Activated CD4-positive, CD25-positive, alpha-beta regulatory T cell treated with anti-CD3 and anti-CD28 coated beads, Interleukin-2, amount 50 U/mL, for 16 hours (primary cell): ENCODE measurements at places on chromosomes 1 and 21.

DNA sequence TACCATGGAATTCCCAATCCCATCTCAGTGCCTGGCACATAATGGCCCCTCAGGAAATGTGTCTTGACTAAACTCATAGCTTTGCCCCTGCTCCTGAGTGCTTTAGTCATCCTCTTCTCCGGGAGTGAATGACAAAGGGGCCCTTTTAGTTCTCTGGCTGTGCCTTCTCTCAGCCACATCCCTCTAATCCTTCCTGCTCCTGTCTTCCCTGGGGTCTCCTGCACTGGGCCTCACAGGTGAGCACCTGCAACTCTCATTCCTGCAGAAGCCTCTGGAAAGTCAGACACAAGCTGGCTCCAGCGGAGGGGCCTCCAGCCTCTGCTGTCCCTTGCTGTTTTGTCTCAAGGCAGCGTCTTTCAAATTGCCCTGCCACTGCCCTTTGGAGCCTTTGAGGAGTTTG is 14.0 kb upstream of the ETV3L start:
- DNase-seq, result no peak

GRCh38 chr1:211641942-211642341 is 33.5 kb downstream of the NEK2 start:
- DNase-seq, result no peak

- no peak for DNase-seq
These were observed 51.6 kb upstream of the KCND3 start for GRCh38 chr1:112040891-112041740.

DNA sequence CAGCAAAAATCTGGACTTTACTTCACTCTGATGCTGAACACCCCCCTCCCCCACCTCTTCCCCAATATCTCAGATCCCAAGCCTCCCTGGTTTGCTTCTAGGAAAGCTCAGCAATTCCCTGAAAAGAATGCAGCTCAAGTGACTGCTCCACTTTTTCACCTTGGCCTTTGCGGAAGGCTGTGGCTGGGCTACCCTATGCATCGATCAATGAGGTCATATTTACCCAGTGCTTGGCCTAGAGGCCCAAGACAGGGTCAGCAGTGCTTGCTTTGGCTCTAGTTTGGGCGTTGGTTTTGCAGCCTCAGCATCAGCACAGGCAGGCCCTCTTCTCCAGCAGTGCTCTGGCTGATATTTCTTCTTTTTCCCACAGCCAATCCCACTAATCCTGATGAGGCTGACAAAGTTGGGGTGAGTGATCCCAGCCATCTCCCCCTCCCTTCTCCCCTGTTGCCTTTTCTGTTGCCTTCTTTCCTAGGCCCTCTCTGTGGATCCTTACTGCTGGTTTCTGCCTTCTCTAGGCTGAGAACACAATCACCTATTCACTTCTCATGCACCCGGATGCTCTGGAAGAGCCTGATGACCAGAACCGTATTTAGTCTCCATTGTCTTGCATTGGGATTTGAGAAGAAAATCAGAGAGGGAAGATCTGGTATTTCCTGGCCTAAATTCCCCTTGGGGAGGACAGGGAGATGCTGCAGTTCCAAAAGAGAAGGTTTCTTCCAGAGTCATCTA is 14.2 kb downstream of the FCGR2B start:
- no peak for DNase-seq

GRCh38 chr1:202571719-202572339 is 138.4 kb downstream of the SYT2 start:
- DNase-seq, result no peak

DNA sequence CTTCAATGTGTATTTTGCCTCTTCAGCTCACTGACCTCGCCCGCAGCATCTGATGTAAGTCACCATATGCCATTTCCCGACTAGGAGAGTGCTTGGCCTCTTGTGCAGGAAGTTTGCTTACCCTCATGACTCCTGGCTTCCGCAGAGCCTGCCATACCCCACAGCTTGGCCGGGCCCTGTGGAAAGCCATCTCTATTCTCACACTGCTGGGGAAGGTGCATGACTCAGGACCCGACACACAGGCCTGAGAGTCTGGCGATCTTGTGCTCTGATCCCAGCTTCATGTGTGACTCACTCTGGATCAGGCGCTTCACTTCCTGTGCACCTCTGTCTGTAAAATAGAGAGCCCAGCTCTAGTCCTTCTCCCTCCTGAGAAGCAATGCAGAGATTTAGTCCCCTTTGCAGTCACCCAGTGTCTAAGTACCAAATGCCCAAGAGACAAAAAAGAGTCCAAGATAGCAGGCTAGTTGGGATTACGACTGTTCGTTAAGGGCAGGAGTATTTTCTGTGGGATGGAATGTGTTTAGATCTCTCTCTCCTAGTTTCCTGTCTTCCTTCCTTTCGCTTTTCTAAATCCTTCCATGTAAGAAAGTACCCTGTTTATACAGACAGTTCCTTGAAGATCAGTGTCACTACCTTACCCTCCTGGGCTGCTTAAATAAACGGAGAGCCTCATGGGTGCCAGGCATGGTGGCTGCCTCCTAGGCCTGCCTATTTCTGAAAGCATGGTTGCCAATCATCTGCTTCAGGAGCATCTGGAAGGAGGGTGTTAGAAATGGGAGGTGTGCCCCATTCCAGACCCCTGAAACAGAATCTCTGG is 62.8 kb upstream of the KIF26B start:
- DNase-seq, result no peak

- DNase-seq, result no peak
These were observed 58.9 kb upstream of the NEK2 start for GRCh38 chr1:211734359-211734758.

- no peak for DNase-seq
These were observed 134.2 kb downstream of the TLR5 start for GRCh38 chr1:223008808-223009207.

GRCh38 chr1:58585581-58586151 is 8.6 kb upstream of the TACSTD2 start:
- DNase-seq, result no peak

DNA sequence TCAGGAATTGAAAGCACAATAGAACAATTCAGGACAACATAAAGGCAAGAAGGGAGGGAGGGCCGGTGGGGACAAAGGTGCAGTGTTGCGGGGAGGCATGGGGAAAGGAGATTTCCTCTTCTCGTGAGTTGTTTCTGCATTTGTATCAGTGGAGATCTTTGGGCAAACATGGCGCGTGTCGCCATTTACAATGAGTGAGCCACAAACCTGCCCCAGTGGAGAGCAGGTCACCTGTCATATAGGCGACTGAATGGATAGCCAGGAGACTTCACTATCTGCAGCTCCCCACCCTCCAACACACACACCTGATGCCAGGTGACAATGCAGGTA is 87.7 kb upstream of the SLC45A1 start:
- DNase-seq, result no peak

DNA sequence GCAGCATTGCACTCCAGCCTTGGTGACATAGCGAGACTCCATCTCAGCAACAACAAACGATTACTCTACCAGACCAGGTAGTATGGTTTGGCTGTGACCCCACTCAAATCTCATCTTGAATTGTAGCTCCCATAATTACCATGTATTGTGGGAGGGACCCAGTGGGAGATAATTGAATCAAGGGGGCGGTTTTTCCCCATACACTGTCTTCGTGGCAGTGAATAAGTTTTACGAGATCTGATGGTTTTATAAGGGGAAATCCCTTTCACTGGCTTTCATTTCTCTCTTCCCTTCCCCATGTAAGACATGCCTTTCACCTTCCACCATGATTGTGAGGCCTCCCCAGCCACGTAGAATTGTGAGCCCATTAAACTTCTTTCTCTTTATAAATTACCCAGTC is 66.0 kb downstream of the BACE2 start:
- no peak for DNase-seq

DNA sequence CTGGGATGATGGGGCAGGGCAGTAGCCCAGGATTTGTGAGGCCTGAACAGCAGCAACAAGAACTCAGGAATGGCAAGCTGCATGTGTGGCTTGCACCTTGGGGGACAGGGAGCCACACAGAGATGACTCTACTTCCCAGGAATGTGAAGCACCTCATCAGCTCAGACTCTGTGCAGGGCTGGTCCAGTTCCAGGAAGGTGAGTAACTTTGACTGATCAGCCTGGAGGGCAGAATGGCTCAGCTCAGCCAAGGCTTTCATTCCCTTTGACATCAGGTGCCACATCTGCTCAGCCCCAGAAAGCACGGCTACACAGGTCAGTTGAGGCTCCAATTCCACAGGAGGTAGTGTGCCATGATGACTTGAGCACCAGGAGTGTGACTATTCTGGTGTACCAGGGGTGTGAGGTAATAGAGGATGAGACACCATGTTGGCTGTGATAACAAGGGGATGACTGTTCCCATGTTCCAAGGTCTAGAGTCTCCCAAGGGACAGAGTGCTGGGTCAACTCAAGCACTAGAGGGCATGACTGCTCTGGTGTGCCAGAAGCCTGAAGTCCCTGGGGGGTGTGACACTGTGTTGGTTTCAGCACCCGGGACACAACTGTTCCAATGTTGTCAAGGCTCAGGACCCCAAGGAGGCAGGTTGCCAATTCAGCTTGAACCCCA is 625.8 kb upstream of the ADGRL2 start:
- no peak for DNase-seq

DNA sequence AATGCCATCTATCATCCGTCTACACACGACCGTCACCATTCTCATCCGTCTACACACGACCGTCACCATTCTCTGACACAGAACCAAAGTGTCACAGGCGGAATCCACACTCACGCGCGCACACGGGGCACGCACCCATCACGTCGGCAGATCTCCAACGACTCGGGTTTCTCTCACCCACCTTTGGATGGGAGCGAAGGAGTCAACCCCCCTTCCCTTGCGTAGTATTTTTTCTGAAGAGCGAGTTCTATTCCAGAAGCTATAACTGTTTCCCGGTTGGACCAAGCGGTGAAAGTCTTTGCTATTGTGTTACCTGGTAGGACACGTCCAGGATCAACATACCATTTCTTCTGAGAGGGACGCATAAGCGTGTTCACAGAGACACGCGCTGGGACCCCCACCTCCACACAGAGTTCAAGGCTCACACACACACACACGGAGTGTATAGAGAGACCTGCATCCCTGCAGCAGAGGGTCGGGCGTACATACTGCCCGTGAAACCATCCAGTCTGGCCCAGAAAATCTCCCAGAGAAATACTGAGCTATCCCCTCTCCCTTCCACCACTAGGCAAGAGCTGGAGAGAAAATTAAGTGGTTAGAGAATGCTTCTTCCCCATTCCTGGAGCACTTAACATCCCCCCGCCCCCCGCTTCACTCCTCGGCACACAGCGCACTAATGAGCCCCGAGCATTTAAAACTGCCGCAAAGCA is 741 bp downstream of the DUSP10 start:
- DNase-seq, result no peak

DNA sequence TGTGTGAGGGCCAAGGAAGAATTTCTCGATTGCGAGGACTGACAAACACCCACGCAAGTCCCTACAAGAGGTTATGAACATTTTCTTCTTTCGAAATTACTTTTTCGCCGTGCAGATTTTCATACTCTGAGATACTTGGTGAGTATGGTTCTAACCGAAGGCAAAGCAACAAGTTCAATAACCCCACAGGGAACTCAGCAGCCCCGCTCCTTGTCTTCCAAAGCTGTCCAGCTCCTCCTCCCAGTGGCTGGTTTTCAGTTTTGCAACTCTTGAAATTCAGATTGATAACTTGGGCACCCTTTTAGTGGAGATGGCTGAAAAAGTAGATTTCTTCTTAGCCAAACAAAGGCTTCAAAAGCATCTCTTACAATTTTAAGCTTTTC is 154.4 kb downstream of the SETD4 start:
- DNase-seq, result no peak

DNA sequence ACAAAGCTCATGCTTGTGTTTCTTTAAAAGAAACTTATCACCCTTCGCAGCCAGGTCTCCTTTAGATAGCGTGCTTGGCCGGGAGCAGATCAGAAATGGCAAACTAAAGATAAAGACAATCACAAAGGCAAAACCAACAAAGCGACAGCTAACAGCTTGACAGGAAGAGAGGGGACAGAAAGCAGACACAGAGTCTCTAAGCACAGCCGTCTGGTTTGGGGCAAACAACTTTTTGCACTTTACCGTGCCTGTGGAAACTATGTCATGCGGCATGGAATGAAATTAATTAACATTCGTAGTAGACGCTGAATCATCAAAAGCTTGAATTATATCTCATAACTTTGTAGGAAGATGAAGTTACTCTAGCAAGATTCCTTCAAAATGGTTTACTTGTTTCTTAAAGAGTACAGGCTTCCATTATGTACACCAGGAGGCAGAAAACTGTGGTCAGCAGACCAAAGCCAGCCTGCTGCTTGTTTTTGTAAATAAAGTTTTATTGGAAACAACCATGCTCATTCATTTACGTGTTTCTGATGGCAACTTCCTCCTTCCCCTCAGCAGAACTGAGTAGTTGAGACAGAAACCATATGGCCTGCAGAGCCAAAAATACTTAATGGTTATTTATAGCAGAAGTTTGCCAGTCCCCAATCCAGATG is 183.2 kb downstream of the KIF26B start:
- DNase-seq, result no peak

DNA sequence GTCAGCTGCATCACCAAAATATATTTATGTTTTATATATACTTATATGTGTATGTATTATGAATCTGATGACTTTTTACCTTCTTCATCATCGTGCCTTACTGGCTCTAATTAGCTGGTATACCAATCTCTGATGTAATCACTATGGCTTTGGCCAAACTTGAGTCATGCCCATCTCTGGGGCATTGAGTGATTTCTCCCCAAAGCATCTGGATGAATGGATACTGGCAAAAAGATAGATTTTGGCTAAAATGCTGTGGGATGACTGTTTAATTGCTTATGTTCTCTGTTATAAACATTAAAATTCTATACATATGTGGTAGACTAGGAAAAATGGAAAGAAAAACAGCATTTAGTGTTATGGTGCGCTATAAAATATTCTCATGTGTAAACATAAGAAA is 19.6 kb downstream of the CDKN2C start:
- DNase-seq, result no peak

GRCh38 chr1:201884425-201884824 is 4.3 kb upstream of the SHISA4 start:
- DNase-seq, result no peak

- DNase-seq, result no peak
These were observed 259.3 kb upstream of the AJAP1 start for GRCh38 chr1:4395158-4395557.

- no peak for DNase-seq
These were observed 58.2 kb upstream of the SLC25A33 start for GRCh38 chr1:9481048-9481447.

GRCh38 chr21:37435120-37435519 is 68.5 kb downstream of the DYRK1A start:
- DNase-seq, result no peak

DNA sequence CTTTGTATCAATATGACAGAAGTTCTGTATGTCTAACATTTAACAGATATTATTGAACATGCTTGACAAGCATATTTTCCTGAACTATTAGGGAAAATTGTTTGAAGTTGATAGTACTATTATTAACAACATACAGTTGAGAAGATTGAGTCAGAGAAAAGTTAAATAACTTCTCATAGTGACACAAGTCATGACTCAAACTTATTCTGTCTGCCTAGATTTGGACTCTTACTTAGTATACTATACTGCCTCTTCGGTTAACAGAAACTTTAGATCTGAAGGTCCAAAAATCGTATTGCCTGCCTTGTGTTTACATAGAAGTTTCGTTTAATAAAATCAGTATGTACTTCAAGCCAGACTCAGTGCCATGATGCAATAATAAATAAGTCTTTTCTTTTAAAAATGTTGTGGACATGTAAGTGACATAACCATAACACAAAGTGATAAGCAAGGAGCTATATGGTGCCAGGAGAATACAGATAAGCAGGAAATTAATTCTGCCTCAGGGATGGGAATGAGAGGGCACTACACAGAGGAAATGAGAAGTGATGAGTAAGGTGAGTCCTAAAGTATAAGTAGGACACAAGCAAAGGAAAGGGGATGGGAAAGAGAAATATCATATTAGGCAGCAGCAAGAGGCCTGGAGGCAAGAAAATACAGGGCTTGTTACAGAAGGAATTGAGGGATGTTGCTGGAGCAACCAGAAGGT is 48.1 kb downstream of the LHX9 start:
- DNase-seq, result no peak
